ENCODE measurements at places on chromosomes 3 and 15.

DNA sequence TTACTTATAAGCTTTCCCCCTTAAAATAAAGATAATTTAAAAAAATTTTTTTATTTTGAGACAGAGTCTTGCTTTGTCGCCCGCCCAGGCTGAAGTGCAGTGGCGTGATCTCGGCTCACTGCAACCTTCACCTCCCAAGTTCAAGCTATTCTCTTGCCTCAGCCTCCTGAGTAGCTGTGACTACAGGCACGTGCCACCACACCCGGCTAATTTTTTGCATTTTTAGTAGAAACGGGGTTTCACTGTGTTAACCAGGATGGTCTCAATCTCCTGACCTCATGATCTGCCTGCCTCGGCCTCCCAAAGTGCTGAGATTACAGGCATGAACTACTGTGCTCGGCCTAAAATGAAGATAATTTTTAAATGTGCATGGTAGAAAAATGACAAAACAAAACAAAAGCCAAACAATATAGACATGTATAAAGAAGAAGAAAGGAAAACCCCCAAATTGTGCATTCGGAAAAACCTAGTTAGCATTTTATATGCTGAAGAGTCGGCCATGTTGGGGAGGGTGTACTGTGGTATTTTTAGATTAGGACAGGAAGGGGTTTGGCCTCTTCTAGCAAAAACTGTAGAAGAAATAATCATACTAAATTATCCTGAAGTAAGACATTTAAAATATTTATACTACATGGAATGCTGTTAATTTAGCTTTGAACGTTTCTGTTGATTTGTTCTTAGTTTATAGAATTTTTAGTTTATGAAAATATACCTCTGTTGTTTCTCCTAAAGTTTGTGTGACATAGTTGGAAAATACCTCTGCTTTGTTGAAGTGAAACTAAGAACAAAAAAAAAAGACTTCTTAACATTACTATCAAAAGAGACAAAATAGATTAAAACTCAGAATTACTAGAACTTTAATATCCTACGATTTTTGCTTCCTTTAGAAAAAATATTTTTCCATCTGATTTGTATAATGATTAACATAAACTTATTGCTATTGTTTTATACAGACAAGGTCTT lies 7.4 kb downstream of the APPL1 start:
- DNase-seq: no peak

DNA sequence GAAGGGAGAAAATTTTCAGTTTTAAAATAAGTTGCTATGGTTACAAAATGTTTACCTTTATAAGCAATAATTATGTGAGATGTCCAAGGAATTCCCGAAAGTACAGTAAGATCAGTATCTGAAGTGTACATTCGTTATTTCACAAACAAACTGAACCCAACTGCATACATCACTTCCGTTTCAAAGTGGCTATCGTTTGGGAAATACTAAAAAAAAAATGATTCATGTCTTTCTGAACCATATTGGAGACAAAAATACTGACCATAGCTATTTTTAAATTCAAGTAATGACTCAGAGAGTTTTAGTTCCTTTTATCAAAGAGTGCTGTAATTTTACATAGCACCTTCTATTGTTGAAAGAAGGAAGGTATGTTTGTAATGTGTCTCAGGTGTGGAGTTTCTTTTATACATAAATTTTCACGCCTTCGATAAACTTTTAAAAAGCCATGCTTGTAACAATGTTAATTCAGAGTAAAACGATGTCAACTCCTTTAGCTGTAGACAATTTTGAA lies 8.0 kb upstream of the ANKRD28 start:
- DNase-seq: no peak

DNA sequence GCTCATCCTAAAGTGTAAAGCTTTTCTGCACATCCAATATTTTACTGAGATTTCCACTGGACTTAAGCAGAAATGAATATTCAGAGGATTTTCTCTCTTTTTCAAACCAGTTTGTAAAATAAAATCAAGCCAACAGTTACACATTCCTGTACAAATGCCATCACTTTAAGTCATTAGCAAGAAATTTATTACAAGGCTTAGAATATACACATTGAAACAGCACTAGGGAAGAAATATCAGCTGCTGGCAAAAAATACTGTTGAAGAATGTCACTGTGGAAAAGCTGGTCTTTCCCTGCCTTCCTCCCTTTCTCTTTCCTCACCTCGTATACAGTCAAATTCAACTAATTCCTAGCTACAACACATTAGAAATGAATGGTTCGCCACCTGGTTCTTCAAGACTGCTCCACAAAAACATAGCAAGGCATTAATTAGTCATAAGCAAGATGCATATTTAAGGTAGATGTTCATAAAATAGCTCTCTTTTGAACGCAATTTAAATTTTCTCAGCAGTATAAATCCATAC lies 21.3 kb downstream of the PLOD2 start:
- DNase-seq: no peak

- DNase-seq: peak; percentile 50
Measured at GRCh38 chr3:177195242-177195991, 1.9 kb downstream of the TBL1XR1 start.

DNA sequence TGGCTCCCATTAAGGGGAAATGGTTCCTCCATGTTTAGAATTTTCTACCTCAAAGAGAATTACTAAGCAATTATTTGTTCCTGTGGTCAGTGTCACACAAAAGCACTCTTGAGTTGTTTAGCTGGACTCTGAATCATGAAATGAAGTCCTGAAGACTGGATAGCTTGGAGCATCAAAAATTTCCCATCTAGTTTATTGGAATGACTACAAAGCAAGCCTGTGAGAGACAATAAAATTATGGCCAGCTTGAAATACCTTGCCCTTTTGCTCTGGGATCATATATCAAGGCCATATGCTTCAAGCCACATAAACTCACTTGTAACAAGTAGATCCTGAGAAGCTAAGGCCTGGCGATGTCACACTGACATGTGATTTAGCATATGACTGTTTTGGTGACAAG lies 292.3 kb downstream of the TIGIT start:
- DNase-seq: no peak

GRCh38 chr3:134721214-134721613 lies 70.4 kb upstream of the KY start:
- no peak for DNase-seq

- peak; percentile 34 for DNase-seq
Measured at GRCh38 chr3:100634493-100635272, 25.3 kb downstream of the ADGRG7 start.

- no peak for DNase-seq
Measured at GRCh38 chr3:16378920-16379319, 113.9 kb downstream of the OXNAD1 start.

GRCh38 chr15:84938726-84939125 lies 42.9 kb upstream of the PDE8A start:
- no peak for DNase-seq

DNA sequence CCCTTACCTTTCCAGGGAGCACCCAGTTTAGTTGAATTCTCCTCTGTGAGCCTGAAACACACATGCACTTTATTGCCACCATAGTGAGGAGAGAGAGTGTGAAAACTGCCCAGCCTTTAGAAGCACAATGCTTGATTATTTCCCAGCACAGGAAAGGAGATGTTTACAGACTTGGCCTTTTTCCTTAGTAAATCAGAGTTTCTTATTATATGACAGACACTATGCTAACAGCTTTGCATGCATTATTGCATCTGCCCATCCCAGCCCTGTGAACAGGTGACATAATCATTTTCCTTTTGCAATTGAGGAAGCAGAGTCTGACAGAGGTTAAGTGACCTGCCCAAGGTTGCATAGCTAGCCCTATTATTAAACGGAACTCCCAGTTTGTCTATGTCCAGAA lies 36.5 kb downstream of the CAPN3 start:
- no peak for DNase-seq

DNA sequence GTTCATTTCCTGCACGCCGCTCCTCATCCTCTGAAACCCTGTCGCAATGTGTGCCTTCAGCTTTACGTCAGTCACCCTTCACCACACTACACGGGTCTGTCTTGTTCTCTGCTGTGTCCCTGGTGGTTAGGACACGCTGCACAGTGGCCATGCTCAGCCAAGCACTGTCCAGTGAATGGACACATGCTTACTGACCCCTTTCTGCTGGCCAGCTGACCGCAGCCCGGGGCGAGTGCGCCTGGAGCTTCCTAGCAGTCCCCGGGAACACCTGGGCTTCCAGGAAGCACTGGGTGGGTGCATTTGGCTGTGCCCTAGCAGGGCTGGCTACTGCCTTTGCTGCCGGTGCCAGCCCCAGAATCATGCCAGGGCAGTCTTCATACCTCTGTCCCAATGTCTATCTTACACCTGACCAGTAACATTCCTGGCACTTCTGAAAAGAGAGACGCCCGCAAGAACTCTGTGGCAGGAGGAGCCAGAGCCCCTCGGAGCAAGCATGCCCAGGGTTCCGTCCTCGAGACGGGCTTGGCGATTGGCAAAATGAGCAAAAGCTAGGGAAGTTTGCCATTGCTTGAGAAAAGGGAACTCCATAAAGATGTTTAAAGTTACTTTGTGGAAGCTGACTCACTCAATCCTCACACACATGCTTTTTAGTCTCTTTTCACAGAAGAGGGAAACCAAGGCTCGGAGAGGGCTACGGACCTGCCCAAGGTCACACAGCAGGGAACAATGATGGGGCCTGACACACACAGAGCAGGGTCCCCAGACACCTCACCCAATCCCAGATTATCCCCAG lies 15.7 kb upstream of the ZXDC start:
- DNase-seq: no peak

DNA sequence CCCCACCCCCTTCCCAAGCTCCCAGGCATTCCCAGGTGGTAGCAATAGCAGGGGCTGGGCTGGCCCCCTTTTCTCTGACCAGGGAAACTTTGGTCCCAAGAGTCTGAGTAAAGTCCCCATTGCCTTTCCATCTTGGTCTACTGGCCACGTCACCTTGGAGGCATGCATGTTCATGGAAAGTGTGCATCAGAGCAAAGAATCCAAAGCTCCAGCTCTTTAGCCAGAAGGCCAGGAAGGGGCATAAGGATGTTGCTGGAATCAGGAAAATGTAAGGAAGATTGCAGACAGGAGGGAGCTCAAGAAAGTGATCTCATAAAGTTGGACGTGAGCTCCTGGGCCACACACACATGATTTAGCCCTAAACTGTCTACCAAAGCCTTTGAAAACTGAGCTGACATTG lies 63.6 kb downstream of the KBTBD12 start:
- no peak for DNase-seq

GRCh38 chr3:123638936-123639689 lies 54.3 kb upstream of the HACD2 start:
- DNase-seq: no peak

- DNase-seq: no peak
Measured at GRCh38 chr3:3288255-3288654, 108.8 kb upstream of the CRBN start.

GRCh38 chr3:144458283-144458682 lies 486.7 kb downstream of the DIPK2A start:
- no peak for DNase-seq

GRCh38 chr15:44968475-44968874 lies 12.0 kb downstream of the TERB2 start:
- no peak for DNase-seq

- no peak for DNase-seq
Measured at GRCh38 chr3:114442246-114442645, 148.4 kb downstream of the TIGIT start.

GRCh38 chr15:59931646-59932261 lies 72.4 kb upstream of the FOXB1 start:
- no peak for DNase-seq

GRCh38 chr15:27550635-27551034 lies 548.5 kb downstream of the OCA2 start:
- DNase-seq: no peak

DNA sequence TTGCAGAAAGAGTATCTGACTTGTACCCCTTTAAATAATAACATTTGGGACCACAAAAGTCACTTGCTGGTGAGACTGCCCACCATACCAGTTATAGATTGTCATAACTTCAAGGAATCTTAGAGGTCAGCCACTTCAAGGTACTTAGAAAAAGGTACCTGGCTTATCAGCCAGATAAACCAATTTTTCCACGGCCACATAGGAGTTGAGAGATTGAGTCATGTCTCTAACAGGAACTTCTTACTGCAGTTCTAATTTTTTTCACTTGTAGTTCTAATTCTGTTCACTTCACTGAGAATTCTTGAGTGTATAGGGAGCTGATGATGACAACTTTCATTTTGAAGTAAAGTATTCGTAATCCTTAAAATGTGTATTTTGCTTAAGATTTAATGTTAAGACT lies 317.1 kb upstream of the CBLB start:
- no peak for DNase-seq

DNA sequence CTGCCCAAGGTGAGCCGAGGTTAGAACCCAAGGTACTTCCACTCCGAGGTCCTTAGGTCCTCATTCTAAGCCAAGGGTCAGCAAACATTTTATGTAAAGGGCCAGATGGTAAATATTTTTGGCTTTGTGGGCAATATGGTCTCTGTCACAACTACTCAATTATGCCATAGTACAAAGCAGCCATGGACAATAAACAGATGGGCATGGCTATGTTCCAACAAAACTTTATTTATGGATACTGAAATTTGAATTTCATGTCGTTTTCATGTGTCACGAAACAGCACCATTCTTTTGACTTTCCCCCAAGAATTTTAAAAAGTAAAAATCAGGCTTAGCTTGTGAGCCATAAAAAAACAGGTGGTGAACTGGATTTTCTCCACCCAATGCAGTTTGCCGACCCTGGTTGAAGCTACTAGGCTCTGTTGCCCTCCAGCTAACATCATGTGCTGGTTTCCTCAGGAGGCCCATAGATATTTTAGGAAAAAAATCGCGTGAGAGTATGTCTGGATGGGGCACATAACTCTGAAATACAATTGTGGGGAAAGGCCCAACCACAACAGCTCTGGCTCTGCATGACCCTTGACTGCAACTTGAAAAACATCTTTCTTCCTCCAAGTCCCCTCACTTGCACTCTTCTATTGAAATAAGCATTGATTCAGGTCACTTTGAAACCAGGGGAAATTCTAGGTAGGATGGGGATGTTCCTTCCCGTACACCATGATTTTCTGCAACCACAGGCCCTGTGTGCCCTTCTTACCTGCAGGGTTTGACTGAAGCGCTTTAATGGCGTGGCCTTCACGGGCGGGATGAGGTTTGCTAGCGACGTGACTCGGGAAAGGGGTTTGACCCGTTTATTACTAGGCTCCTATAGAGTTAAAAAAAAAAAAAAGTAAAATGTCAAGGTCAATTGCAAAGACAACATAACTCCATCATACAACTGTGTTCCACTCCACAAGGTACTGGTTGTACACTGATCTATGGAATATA lies 28.5 kb downstream of the ARHGEF3 start:
- DNase-seq: no peak

DNA sequence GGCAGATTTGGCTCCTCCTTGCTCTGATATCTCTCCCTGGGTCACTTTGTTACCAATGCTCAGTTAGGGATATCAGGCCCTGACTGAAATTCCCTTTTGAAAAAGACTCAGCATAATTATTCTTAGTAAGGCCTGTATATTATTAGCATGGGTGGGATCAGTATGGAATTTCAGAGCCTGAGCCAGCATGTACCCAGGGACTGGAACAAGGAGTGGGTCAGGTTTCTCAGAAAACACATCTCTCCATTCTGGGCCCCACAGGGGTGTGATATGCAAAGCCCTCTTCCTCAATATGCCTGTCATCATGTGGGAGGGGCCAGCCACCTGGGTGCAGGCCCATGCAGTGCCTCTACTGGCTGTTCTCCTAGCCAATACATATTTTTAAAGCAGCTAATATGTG lies 423.2 kb downstream of the EPHB1 start:
- no peak for DNase-seq
